GM13977 (cell line): ENCODE measurements at places on chromosomes 12 and 14.
A peak's percentile ranks its signal among the peaks of the same experiment; 100 is the strongest.

DNA sequence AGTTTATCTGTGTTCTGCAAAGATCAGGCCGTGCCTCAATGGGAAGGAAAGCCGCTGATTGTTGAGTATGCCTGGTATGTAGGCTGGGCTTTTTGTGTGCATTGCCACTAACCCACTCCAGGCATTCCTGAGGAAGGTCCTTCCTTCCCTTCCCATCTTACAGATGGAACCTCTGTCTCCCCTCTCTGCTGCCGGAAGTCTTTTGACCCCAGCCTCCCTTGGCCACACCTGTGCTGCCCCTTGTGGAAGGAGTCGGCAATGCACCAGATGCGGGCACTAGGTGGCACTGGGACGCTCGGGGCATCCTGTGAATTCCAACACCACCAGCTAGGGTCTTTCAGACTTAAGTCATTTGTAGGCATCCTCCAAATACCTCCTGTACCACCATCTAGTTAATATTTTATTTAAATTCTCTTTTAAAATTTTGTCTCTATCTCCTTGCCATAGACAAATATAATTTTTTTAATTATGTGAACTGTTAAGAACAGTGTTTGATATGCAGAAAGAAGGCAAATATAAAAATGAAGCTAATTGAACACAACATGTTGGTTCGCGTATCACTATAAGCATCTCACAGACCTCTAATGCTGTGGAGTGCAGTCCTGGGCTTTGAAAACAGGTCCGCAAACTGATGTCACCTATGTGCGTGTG, 99.6 kb downstream of the RIN3 start:
- peak; percentile 52 for DNase-seq

- DNase-seq: no peak
Measured at GRCh38 chr12:5008661-5009060, 35.0 kb upstream of the KCNA5 start.

GRCh38 chr14:22388669-22389595, 200.1 kb downstream of the DAD1 start:
- DNase-seq: no peak

- peak; percentile 77 for DNase-seq
Measured at GRCh38 chr12:6200256-6201212, at the start of gene CD9. TSS of gene CD9 (plus strand) at chr12:6200400. CDS start at chr12:6200500, 100 bp downstream.

- no peak for DNase-seq
Measured at GRCh38 chr12:14710632-14711320, 14.4 kb upstream of the GUCY2C start.

- no peak for DNase-seq
Measured at GRCh38 chr14:35854696-35855270, 28.6 kb downstream of the BRMS1L start.

DNA sequence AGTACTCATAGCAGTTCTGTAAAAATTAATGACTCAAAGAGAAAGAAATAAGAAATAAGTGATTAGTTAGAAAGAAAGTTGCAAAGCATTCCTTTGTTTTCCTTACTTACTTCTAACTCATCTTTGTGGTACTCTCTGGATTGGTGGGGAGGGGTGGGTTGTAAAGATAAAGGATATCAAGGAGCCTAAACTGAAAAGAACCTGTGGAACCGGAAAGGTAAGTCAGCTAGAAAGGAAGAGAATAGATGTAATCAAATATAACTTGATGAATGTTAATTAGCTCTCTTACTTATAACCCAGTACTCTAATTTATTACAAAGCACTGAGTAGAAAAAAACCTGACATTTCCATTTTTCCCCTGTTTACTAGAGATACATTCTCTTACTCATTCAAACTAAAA, 37.5 kb upstream of the KRR1 start:
- no peak for DNase-seq

DNA sequence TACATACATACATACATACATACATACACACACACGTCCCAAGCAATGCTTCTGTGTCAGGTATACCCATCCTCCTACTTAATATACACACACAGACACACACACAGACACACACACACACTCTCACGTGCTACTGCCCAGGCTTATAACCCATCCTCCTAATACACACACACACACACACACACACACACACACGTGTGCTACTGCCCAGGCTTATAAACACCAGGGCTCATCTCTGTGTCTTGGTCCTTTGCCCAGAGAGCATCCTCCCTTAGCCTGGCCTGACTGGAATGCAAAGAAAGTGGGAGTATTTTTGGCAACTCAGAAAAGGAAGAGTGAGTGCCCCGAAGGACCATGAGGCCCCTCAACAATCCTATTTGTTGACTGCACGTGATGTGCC, 129.0 kb downstream of the RBM19 start:
- no peak for DNase-seq

DNA sequence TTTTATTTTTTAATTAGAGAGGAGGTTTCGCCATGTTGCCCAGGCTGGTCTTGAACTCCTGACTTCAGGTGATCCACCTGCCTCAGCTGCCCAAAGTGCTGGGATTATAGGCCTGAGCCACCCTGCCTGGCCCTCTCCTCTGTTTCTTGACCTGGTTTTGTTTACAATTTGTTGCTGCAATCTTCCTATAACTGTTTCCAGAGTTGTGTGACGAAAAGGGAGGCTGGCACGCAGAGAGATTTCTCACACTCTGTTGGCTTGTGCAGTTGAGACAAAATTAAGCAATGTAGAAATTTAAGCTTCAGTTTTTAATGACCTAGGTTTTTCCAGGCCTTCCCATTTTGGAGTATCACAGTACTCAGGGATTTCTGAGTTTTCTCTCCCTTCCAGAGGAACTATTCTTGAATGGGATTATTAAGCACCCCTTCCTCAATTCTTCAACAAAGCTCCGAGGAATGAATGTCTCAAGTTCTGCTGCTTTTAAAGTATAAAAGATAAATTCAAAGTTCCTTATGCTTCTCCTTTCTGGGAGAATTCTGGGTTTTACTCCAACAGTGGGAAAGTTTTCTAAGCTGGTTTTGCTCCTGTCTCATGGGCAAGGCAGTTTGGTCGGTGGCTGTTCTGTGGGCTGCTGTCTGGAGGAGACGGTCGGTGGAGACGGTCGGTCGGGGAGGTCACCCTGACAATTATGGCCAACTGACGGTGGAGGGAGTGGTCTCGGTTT, 20.4 kb upstream of the FOS start:
- no peak for DNase-seq

GRCh38 chr12:54579696-54580333, 8.6 kb downstream of the PPP1R1A start:
- DNase-seq: peak; percentile 89

DNA sequence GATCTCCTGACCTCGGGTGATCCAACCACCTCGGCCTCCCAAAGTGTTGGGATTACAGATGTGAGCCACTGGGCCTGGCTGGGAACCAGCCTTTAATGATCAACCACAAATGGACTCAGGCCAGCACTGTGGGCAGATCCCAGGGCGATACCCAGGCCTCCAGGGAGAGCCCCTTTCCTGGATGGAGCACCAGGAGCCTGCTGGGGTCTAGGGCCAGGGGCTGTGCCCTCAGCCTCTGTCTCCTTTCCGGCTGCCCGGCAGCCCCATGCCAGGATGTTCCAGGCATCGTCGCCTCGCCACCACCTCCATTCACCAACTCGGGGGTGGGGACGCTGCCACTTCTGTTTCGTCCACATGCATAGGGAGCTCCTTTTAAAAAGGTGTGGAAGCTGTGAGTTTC, 2.3 kb downstream of the ADGRD1 start:
- DNase-seq: no peak

DNA sequence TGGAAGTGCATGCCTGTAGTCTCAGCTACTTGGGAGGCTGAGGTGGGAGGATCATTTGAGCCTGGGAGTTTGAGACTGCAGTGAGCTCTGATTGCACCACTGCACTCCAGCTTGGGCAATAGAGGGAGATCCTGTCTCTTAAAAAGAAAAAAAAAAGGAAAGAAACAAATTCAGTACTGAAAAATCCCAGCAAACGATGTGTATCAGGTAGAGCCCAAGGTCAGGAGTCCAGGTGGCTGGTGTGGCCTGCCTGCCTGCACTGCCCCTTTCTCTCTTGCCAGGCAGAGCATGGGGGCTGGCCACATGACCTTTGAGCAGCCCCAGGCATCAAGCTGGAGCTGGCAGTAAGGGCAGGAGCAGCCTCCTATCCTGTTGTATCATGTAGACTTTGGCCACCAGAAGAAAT, 31.8 kb downstream of the ELK3 start:
- DNase-seq: no peak

GRCh38 chr12:5972387-5972786, 27.3 kb upstream of the ANO2 start:
- DNase-seq: no peak

DNA sequence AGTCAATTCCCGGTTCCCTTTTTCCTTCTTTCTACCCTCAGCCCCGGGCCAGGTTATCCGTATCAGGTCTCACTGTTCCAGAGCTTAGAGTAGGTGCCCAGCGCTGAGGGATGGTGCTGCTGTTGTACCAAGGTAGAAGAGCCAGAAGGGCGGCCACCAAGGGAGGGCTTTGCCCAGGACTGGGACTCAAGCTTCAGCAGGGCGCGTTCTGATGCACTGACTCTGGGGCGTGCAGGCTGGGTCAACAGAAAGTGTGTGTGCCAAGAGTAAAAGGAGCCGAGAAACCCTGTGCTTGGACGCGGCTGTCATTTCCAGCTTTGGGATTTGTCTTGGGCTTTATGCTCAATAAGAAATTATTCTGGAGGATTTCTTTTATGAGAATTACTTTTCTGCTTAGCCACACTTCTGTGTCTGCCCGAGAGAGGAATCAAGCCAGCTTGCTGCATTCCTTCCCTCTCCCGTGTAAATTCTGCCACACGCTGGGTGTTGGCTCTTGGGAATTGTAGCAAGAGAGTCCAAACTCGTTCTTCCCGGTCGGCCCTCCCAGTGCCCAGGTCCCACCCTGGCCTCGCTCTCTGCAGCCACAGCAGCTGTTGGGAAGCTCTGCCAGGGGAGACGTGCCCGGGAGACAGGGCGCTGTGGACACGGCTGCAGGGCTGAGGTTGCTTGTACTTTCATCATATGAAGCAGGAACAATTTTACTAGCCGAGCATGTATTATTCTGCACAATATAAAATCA, 98.0 kb downstream of the FBXL14 start:
- no peak for DNase-seq

- DNase-seq: no peak
Measured at GRCh38 chr14:101408077-101408831, 153.0 kb upstream of the DIO3 start.

- DNase-seq: peak; percentile 39
Measured at GRCh38 chr14:76267322-76268046, 108.5 kb upstream of the ESRRB start.

DNA sequence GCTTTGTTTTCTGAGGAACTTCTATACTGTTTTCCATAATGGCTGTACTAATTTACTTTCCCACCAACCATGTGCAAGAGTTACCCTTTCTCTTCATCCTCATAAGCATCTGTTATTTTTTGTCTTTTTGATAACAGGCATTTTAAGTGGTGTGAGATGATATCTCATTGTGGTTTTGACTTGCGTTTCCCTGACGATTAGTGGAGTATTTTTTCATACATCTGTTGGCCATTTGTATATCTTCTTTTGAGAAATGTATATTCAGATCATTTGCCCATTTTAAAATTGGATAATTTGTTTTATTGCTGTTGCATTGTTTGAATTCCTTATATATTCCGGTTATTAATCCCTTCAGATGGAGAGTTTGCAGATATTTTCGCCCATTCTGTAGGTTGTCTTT, 10.2 kb upstream of the HMGA2 start:
- no peak for DNase-seq

GRCh38 chr12:92615703-92616102, 87.1 kb upstream of the PLEKHG7 start:
- DNase-seq: no peak

GRCh38 chr12:125453751-125454150, 388.5 kb downstream of the AACS start:
- no peak for DNase-seq

GRCh38 chr14:92534932-92535643, 21.5 kb downstream of the RIN3 start:
- no peak for DNase-seq

DNA sequence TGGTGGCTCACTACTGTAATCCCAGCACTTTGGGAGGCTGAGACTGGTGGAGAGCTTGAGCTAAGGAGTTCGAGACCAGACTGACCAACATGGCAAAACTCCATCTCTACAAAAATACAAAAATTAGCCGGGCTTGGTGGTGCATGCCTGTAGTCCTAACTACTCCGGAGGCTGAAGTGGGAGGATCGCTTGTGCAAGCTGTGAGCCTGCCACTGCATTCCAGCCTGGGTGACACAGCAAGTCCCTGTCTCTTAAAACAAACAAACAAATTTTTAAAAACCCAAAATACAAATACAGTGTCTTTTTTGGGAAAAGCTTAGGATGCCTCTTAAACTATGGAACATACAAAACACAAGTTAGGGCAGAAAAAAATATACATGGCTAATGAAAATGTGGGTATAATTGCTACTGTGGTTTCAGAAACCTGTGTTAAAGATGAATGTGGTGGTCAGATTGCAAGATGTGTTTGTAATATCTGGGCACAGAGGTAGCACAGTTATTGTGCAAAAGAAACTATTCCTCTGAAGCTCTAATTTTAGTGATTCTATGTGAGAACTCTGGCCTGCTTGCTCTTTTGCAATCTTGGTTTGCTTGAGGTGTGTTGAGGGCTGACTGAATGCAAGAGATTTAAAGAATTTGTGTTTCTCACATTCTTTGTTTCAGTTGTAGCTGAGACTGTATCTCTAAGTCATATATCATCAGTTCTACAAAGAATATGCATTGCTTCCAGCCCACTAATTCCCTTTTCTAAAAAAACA, 3.9 kb upstream of the HSPA2 start:
- no peak for DNase-seq

DNA sequence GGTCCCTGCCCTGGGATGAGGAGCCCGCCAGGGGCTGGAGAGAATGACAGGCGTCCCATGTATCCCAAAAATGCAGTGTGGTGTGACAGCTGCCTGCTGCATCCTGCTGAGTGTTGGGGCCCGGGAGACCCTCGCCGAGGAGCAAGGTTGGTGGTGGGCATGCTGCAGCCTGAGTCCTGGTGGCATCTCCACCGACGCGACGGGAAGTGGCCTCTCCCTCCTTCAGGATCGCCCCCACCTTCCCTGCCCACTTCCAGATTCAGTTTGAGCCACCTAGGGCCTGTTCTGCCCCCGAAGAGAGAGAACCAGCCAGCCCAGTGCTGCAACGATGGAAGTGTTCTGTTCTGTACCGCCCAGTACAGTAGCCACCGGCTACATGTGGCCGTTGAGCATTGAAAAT, 70.1 kb downstream of the TSPAN9 start:
- DNase-seq: no peak

GRCh38 chr14:74324931-74325361, 22.2 kb upstream of the ABCD4 start:
- DNase-seq: peak; percentile 61

GRCh38 chr14:102140027-102140749, 491 bp downstream of the WDR20 start:
- DNase-seq: peak; percentile 37

- DNase-seq: no peak
Measured at GRCh38 chr14:87960013-87960787, 32.8 kb downstream of the GALC start.
